Cardiac fibroblast (primary cell): ENCODE measurements at places on chromosomes 11 and 22.
A peak's percentile ranks its signal among the peaks of the same experiment; 100 is the strongest.

DNA sequence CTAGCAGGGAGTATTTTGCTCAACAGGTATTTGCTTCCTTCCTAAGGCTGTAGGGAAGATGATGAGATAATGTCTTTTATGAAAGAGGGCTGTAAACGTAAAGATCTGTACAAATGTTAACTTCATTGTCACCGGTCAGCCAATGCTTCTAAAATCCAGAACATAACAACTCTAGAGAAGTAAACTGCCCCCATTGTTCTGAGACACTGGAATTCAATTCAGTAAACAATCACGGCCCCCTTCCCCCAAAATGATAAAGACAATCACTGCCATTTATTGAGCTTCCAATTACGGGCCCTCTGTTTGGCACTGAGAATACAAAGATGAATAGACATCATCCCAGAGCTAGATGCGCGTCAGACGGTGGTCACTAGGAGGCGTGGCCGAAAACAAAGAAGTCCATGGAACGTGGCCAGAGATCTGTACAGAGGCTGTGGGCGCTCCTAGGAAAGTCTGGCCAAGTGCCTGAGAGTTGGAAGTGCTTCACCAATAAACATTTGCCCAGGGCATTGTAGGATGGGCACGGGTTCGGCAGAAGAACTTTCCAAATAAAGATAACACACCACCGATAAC lies 576 bp downstream of the TMEM258 start:
- peak; percentile 95 for DNase-seq

- DNase-seq = no peak
Measured at GRCh38 chr11:118319337-118319707, 14.8 kb downstream of the CD3E start.

DNA sequence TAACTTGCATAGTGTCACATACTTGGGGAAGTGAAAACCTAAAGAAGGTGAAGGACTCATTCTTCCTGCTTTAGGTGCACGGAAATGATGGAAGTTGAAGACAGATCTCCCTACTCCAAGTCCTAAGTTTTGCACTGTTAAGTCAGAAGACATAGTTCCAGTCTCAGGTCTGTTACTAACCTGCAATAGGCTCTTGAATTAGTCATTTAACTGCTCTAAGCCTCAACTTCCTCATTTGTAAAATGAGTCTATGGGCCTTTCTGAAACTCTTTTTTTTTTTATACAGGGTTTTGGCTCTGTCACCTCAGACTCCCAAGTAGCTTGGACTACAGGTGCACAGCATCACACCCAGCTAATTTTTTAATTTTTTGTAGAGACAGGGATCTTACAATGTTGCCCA lies 30.8 kb upstream of the POU2AF1 start:
- DNase-seq = no peak

GRCh38 chr22:41780746-41781505 lies 19.6 kb upstream of the CCDC134 start:
- peak; percentile 79 for DNase-seq

DNA sequence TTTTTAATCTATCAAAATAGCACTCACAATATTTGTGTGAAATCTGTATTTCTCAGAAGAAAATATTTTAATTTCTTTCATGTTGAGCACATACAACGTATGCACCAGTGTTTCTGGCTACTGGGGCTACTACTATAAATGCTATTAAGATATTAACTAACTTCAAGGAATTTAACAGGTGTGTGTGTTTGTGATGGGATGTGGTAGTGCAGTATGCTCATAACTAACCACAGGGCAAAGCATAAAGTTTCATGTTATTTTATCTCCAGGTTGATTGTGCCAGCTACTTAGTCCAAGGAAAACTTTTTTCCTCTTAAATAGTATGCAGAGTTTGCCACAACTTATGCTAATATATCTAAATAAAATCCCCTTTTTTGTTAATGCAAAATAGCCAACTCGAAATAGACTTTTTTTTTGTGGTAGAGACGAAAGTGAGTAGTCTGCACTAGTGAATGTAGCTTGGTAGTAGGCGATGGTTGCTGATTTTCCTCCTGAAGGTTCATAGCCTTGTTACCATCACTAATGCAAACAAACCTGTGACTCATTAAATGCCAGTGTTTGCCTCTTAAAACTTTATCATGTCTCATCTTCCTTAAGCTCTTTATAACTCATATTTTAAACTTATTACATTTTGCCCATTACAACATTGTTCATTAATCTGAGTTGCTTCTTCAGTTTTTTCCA lies 565.5 kb upstream of the ANO3 start:
- DNase-seq = no peak

DNA sequence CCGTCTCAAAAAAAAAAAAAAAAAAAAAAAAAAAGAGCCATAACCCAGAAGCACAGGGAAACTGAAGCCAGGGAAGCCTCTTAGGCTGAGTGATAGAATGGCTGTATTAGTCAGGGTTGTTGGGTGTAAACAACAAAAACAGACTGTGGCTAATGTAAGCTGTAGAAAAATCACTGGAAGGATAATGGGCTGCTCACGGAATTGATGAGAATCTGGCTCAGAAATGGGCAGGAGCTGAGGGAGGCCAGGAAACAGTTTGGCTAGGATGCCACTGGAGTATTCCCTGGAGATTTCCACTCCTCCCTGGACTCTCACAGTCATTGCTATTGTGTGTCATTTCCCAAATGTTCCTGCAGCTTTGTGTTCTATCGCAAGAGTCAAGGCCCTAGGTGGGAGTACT lies 22.4 kb downstream of the SLC22A6 start:
- no peak for DNase-seq

- no peak for DNase-seq
Measured at GRCh38 chr11:119726150-119726553, 2.8 kb downstream of the NECTIN1 start.

DNA sequence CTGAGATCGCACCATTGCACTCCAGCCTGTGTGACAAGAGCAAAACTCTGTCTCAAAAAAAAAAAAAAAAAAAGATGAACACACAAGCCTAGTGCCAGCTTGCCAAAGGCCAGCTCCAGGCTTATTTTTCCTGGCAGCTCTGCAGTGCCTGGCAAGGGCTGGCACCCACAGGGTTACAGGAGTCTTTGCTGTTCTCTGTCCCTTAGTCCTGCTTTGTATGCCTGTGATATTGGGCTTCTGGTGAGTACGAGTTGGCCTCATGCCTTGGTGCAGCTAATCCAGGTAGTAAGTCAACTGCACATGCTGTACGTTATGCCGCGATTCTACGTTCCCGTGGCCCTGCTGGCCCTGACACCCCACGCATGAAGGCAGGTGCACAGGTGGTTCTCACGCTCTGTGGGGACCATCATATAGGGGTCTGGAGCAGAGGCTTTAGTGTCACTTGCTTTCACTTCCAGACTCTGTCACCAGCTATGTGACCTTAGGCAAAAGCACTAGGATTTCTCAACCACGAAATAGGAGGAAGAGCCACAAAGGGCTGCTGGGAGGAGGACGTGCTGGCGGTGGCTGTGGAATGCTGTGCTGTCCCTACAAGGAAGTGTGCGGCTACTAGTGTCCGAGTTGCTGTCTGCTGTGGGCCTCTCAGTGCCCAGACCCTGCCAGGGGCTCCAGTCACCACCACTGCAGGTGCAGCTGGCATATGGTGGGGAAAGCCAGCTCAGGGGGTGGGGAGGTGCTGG lies 21.4 kb upstream of the RASL10A start:
- no peak for DNase-seq

DNA sequence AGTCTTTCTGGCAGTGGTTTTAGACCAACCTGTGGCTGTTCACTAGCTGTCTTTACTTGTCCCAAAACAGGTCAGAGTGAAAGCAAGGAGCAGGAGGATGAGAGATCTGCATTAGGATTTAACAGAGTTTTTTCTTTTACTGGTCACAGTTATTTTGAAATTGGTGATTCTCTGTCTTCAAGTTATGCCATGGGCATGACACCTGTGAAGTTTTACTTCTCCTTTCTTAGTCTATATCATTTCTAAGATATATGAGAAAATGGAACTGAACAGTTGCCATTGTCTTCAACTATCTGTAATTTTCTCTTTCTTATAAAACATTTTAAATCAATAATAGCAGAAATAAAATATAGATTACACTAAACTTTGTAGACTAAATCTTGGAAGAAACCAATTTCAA lies 60.6 kb downstream of the TRPC6 start:
- no peak for DNase-seq

DNA sequence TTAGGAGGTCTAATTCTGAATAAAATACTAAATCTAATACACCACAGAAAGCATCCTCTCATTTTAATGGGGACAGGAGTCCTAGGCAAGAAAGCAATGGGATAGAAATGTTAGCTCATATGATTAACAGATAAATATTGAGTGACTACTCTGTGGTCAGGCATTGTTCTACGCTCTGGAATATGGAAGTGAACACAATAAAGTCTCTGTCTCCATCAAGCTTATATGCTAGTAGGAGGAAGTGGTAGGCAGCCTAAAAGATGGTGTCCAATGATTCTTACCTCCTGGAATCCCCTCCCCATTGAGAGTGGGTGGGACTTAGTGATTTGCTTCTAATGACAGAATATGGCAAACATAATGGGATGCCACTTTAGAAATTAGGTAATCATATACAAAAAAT lies 160.3 kb upstream of the PDGFD start:
- no peak for DNase-seq

DNA sequence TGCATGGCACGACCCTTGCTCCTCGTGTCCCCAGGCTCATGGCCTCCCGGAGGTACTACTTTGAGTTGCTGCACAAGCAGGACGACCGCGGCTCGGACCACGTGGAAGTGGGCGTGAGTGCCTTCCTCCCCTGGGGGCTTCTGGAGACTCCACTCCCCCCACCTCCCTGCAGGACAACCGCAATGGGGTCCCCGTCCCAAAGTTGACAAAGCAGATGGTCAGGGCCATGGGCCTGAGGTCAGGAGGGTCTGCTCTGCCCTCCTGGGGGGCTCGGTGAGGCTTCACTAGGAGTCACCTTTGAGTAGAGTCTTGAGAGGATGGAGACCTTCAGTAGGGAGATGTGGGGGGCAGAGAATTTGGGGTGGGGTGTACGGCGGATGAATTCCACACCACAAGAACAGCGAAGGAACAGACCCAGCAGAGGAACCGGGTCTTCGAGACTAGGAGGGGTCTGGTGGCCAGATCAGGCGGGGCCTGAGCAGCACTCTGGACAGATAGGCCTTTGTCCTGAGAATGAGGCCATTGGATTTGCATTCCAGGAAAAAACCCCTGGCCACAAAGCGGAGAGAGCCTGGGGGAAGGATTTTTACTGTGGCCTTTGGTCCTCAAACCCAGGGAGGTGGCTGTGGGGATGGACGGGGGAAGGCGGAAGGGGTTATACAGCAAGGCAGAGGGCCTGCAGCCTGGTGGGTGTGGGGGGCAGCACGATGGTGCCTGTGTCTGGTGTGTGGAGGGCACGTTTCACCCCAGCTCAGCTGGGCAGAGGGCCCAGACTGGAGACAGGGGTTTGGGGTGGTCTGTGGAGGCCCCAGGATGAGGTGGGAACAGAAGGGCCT lies 4.6 kb downstream of the B4GALNT4 start:
- no peak for DNase-seq

DNA sequence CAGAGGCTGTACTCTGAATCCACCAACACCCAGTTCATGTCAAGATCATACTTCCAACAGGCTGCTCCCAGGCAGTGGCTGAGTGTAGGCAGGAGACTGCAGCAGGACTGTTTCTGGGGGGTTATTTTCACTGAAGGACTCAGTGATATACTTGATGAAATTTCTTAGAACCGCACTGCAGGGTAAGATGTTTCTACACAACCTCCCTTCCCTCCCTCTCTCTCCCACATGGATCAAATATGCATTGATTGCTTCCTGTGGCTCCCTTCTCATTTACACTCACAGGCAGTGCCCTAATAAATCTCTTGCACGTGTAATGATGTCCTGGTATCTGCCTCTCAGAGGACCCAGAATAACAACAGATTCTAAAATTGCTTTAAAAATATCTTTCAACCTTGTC lies 251.3 kb upstream of the CCDC179 start:
- DNase-seq = no peak

GRCh38 chr22:33393432-33393831 lies 335.3 kb upstream of the SYN3 start:
- DNase-seq = no peak
